Cortex of kidney (tissue), 1 donor: ENCODE measurements at places on chromosomes 13 and 19.

DNA sequence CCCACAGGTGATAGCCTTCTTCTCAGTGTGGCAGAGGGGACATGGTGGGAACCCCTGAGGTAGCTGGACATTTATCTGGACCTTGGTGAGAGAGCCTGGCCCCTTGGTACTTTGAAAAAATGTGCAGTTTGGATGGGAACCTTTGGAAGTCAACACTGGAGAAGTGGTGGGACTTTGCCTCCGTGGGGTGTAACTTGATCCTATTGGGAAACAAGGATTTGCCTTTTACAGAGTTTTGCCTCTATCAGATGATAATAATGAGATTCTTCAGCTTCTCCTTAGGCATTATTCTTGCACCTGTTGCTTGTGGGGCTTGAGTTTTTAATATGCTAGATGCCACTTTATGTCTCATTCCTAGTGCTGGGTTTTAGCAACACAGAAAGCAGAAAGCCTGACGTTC lies 99.0 kb downstream of the ERCC5 start:
- no peak for DNase-seq

DNA sequence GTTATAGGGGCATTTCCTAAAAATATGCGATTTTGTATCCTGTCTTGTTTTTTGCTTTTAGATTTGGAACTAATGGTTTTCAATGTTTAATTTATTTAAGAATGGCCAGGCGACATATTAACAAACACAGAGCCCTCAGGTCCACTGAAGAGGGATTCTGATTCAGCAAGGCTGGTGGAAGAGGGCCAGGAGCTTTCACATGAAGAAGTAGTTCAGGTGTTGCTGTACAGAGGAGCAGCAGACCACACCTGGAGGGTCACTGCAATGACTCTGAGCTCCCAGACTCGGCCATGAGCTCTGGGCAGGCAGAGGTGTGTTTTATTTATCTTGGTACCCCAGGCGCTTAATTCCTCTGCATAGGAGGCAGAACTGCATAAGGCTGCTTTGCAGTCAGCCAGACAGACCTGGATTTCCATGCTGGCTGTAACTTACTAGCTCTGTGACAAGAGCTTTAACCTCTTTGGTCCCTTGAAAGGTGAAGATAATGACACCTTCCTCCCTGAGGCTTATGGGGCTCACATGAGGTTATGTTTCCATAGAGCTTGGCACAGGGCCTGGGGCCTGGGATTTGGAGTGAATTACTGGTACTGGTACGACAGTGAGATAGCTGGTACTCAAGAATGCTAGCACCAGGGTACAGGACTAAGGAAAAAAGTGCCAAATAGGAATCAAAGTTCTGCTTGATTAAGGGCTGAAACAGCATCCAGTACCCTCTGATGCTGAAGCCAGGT lies 184.7 kb downstream of the OXGR1 start:
- no peak for DNase-seq

DNA sequence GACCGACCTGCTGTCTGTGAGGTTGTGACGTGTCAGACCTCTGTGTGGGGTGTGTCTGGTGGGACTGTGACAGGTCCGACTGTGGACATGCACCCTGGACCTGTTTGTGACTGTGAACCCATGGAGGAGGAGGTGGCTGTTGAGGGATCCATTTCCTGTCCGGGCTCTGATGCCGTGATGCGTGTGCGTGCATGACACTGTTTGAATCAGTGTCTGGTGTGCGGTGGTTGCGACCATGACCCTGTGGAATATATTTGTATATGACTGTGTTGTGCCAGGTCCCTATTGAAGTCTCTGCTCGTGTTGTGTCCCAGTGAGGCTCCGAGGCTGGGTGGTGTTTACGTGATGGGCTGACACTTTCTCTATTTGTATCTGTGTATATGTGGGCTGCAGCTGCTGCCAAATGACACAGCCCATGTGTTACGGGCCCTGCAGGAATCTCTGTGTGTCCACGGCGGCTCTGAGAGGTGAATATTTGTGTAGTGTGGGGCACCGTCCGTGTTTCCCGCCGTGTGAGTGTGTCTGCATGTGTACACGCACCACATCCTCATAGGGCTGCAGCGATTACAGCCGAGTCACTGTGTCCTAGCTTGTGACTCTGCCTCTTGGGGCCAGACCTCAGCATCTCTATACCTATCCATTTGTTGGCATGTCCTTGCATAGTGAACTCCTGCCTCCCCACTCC lies 18.3 kb downstream of the CCDC97 start:
- no peak for DNase-seq

DNA sequence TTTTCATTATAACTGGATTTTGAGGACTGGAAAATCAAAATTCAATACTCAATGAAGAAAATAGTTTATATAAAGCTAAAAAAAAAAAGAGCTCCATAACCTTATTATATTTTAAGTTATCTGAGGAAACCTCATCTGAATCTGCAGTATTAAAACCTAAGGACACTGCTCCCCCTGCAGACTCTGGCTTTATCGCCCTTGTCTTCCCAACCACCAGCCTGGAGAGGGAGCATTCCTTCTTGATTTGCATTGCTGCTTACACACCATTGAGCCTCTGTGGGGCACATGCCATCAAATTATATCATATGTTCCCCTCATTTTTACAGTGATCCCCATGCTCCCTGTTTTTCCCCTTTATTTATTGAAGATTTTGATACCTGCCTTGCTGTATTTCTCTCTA lies 871.4 kb upstream of the GPC6 start:
- no peak for DNase-seq

- no peak for DNase-seq
These were observed 52.4 kb downstream of the TEX29 start for GRCh38 chr13:111372651-111373425.

DNA sequence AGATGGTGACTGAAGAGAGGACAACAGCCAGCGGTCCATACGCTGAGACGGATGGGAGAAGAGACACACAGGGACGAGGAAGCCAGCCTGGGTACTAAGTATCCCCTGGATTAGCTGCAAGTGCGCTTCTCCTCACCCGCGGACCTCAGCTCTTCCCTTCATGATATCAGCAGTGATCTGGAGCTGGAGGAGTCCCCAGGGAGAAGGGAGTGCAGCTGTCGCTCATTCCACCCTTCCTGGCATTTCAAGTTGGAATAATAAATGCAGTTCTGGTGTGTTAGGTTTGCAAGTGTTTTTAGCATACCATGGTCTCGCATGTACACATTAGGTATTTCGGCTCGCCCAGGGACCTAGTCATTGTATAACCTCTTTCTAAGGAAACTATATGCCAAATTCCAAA lies 88.5 kb upstream of the C1QTNF9B start:
- DNase-seq, result no peak

GRCh38 chr19:40444825-40445312 lies 734 bp upstream of the SERTAD3 start:
- DNase-seq, result no peak

DNA sequence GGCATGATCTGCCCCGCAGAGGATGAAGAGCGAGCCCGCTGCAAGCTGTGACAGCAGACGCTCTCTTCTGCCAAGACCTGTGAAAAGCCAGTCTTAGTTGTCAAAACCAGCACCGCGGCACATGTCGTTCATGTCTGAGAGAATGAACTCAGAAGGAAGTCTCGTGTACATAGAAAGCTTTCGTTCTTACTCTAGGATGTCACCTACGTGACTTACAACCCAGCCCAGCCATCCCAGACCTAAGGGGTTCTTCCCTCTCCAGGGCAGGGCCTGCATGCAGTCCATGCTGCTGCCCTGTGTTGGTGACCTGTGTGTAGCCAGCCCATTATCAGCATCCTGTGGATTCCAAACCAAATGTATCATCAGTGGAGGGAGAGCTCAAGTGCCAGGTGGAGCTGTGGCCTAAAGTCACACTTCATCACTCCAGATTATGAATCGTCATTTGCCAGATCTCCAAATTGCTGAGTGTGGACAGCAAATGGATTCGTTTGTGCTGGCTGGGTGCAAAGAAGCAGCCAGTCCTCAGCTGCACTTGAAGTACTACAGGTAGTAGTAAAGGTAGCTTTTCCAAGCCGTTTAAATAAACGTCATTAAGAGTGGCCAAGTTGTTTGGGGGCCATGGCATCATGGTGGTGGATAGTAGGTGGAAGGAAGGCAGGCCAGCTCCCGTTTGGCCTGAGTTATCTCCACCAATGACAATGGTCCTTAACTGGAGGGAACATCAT lies 73.9 kb upstream of the GPR183 start:
- DNase-seq, result no peak

DNA sequence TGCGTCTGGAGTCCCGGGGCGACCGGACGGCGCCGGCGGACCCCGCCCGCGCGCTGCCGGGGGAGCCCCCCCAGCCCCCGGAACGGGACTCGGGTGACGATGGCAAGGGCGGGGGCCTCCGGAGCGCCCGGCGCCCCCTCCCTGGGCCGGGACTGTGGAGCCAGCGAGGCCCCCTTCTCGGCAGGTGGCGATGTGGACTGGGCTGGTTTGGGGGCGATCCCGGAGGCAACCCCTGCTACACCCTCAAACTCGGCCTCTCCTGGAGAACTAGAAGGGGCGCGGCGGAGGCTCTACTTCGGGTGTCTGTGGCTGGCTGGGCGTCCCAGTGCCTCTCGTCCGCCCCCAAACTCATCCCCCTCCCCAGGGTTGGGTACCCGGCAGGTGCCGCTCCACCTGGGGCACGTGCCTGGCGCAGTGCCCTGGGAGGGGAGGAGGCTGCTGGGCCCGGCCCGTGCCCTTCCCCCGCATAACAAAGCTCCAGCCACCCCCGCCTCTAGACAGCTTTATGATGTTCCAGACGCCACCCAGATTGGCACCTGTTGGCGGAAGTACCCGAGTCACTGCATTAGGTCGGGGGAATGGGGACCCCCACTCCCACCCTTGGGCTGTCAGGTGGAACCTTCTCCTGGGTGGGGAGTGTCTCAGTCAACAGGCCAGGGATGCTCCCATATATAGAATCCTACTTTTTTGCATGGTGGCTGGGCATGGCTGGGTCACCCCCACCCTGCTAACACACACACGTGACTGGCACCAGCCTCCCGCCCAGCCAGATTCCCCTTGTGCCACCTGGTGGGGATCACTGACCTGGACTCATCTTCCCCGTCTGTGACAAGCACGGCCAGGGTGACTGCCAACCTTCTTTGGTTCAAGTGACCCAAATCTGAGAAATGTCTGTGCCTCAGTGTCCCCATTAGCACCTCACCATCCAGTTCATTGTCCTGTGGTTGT lies 722 bp downstream of the PKN1 start:
- DNase-seq, result no peak

GRCh38 chr19:7541828-7542443 lies 6.4 kb downstream of the PNPLA6 start:
- DNase-seq, result no peak

DNA sequence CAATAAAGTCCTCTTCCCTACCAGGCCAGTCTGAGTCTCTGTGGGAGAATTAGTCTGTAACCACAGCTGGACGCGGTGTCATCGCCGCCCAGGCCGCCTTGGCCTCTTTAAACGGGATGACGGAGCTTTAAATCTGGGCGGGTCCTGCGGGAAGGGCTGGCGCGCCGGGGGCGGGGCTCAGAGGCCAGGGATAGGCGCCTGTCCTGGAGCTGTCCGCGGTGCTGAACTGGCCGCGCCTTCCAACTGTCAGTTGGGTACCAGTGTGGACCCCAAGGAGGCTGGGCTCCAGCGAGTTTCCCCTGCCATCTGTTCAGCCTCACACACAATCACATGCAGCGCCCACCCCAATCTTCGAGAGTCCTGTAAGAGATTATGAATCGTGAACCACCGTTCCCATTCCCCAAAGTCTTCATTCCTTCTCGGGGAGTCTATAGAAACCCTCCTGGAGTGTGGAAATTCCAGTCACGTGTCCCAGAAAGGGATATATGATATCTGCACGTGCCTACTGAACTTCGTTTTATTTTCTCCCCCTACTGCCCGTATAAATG lies 11.5 kb downstream of the APLP1 start:
- DNase-seq, result no peak

DNA sequence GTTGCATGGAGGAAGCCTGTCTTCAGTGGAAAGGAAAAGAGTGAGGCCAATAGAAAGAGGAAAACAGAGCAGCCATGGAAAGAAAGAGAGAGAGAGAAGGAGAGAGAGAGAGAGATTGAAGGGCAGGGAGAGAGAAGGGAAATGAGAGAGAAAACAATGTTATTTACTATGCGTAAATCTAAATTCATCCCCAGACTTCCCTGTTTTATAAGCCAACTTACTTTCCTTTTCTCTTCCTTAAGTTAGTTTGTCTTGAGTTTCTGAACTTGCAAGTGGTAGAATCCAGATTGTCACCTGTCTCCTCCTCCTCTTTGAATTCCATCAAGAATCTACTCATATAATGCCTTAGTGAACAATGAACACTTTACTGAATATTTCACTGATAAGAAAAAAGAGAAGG lies 16.8 kb upstream of the RCBTB2 start:
- DNase-seq, result no peak

DNA sequence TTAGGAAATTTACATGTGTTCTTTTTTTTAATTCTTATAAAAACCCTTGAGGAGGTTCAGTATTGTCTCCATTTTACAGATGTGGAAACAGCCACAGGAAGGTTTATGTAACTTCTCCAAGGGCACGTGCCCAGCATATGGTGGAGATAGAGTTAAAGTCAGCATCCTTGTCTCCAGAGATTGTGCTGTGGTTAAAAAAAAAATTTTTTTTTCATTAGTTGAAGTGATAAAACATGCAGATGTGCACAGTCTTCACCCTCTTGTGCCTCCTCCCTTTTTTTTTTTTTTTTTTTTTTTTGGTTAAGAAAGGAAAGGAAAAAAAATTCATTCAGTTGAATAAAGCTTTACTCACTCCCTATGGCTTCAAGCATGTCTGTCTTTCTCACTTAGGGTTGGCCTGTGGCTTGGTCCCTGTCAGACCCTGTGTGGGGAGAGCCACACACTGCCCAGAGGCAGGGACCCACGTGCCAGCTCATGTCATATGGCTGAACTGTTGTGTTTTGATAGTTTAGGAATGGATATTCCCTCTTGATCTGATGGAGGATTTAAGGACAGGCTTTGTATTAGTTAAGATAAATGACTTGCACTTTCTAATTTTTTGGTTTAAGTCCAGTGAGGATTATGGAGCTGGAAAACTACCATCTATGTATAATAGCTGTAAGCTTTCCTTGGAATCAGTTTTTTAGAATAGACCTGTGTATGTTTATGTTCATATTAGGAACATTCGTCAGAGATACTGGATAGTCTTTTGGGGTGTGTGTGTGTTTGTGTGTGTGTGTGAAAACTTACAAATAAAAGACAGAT lies 19.3 kb downstream of the RNASEH2B start:
- no peak for DNase-seq

DNA sequence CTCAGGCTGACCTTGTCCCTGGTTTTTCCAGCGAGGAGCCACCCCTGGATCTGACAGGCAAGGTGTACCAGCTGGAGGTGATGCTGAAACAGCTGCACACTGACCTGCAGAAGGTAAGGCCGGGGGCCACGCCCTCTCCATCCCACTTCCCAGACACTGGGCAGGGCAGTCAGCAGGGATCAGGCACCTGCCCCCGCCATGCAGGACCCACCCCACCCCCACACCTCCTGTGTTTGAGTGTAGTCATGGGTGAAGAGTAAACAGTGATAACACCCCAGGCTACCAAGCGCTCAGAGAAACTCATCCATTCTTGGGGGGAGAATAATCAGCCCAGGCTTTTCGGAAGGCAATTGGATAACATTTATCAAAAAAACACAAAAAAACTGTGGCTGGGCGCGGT lies 19.9 kb downstream of the DPF1 start:
- DNase-seq, result no peak
